NT2/D1 (cell line): ENCODE measurements at places on chromosomes 7 and 10.

DNA sequence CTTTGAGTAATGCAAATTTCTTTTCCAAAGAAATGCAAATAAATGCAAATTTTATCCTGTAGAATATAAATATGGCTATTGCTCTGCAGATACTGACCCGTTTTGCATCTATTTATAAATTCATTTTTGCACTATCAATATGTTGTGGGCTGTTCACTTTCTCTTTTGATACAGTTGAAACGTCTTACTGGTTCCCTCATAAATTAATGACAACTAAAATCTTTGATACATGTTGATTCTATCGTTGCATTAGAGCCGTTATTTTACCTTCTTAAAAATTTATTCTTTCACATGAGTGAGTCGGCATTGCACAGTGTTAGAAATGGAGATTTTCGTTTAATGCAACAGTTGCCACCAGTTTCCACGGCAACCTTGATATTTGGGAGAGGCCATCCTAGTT is 689.3 kb upstream of the FOXK1 start:
- DNase-seq: no peak

GRCh38 chr7:22193450-22193983 is 163.4 kb downstream of the RAPGEF5 start:
- peak; percentile 81 for DNase-seq

DNA sequence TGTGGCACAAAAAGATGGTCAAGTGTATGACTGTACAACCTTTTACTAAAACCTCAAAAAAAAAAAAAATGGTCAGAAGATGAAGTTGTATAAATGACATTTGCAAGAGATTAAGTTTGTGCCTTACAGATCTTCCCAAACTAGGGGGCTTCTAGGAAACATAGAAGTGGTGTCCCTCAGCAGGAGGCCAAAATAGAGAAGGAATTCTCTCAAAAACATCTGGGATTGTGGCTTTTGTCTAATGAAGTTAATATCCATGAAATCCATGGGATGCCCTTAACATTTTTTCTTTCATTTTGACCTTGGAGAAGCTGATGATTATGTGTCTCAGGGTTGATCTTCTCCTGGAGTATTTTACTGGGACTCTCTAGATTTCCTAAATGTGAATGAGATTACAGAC is 62.2 kb downstream of the CASD1 start:
- no peak for DNase-seq

GRCh38 chr10:11208908-11209829 is 191.5 kb downstream of the CELF2 start:
- DNase-seq: no peak

GRCh38 chr10:33192190-33192589 is 142.3 kb downstream of the NRP1 start:
- DNase-seq: no peak
